ENCODE measurements at places on chromosomes 3 and 15.

GRCh38 chr3:74789111-74789510 is 174.7 kb upstream of the CNTN3 start:
- no peak for DNase-seq

GRCh38 chr3:39275963-39276593 is 3.8 kb downstream of the CX3CR1 start:
- no peak for DNase-seq

DNA sequence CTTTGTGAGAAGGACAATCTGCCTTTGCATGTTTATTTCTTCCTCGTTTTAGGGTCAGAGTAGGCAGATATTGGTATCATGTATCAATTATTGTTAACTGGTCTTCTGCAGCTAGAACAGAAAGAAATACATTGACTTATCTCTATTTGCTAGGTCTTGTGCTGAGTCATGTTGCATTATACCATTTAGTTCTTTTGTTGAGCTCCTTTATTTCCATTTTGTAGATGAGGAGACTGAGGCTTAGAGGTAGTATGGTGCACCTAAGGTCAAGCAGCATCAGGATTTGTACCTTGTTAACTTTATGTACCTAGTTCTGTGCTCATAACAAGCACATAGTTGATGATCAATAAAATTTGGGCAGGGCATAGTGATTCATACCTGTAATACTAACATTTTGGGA is 182.6 kb downstream of the ITPR1 start:
- no peak for DNase-seq

- DNase-seq = peak; percentile 61
These were observed 23.2 kb upstream of the IP6K2 start for GRCh38 chr3:48739955-48740823.

- no peak for DNase-seq
These were observed 839.5 kb downstream of the EPHA3 start for GRCh38 chr3:89946884-89947283.

DNA sequence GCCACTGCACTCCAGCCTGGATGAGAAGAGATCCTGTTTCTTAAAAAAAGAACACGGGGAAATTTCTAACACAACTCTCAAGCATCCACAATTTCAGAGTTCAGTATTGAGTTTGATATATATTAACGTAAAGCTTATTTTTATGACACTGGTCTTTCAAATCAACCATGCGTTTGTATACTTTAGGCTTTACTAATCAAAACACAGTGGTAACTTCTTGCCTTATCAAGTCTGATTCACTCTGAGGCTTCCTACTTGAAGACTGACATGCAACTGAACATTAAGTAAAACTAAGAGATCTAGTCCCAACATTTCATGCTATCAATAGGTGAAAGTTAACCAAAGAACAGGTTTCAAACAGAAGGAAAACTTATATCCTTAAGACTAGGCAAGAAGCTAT is 46.7 kb downstream of the PRTG start:
- DNase-seq = no peak

- DNase-seq = no peak
These were observed at the start of gene CCDC54 for GRCh38 chr3:107377151-107377550. CCDC54 (plus strand) TSS chr3:107377439; CDS start chr3:107377588, 149 bp downstream.

DNA sequence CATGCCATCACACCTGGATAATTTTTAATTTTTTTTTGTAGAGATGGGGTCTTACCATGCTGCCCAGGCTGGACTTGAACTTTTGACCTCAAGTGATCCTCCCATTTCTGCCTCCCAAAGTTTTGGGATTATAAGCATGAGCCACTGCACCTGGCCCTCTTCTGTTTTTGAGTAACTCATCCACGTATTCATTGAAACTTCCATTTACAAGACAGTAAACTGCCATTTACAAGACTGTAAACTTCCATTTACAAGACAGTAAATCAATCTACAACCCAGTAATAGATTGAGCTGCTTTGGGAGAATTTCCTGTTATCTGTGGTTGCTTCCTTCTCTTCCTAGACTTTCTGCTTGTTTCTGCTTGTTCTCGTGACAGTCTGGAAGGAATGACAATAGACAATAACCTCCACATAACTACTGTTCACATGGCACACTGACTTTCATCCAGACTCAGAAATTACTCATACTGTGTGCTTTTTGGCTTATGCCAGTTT is 114.7 kb upstream of the CCNL1 start:
- no peak for DNase-seq

- DNase-seq = no peak
These were observed 246.6 kb downstream of the CBLB start for GRCh38 chr3:105622169-105622568.

DNA sequence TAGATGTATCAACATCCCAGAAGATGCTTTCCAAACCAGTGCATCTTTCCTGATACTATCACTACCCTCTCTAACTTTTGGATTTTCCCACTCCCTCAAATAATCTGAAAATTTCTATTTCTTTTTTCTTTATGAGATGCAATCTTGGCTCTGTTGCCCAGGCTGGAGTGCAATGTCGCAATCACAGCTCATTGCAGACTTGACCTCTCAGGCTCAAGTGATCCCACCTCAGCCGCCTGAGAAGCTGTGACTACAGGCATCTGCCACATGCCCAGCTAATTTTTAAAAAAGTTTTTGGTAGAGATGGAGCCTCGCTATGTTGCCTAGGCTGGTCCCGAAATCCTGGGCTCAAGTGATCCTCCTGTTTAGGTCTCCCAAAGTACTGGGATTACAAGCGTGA is 239.7 kb downstream of the SUCLG2 start:
- no peak for DNase-seq

GRCh38 chr3:137687181-137687879 is 76.8 kb upstream of the SOX14 start:
- DNase-seq = no peak

- no peak for DNase-seq
These were observed 41.7 kb downstream of the ARIH1 start for GRCh38 chr15:72515591-72516389.

GRCh38 chr15:74776821-74777768 is 4.8 kb upstream of the CSK start:
- peak; percentile 73 for DNase-seq

DNA sequence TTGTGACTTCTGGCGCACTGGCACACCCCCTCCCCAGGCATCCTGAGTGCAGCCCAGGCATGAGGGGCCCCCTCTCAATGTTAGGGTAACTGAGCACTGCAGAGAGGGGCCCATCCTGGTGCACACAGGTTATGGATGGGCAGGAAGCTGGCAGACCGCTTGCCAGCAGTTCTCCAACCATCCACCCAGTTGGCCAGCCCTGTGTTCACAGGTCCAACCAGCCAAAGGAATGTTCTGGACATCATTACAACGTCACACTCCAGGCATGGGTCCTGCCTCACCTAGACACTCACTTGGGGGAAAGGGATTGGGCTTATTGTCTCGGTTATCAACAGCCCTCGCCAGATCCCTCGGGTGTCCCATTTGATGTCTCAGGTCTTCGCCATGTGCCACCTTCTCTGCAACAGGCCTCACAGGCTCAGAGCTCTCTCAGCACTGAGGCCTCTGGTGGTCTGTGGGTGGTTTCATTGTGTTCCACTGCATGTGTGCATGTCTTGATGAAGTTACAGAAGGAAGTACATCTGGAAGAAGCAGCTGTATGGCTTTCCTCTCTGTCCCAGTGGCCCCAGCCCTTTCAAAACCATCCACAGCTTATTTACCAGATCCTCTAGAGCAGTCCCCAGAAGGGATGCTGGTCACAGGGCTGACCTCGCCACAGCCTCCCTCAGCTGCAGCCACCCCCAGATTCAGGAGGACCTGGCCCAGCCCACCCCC is 23.7 kb downstream of the ADCY5 start:
- DNase-seq = no peak

- no peak for DNase-seq
These were observed 211.7 kb downstream of the ABHD5 start for GRCh38 chr3:43902415-43902814.

DNA sequence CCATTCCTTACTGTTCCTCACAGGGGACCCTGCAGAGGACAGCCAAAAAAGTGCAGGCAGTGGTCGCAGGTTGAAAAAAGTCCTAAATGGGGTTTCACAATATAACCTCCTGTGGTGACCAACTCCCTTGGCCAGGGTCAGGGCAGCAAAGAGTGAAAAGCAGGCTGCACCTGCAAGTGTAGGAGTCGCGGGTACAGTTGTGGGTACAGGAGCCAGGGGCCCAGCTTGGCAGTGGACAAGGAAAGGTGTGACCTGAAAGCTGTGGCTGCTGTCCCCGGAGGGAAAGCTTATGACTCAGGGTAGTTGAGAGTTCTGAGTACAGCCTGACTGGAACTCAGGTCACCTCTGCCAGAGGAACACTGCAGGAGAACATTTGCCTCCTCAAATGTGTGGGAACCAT is 1114.1 kb downstream of the ROBO2 start:
- DNase-seq = no peak
